ENCODE measurements at places on chromosomes 1 and 21. TPM values are rescaled to one million over a fixed set of nuclear protein-coding genes. Genes with fewer than 3 reads are reported as not detected.

- DNase-seq = no peak
- no peaks in the 10 kb centered on the region for H3K27me3 ChIP-seq
- no peak overlapping the region for H3K27ac ChIP-seq
- no peaks in the 10 kb centered on the region for H3K36me3 ChIP-seq
- H3K4me1 ChIP-seq = peaks cover 4% of the 10 kb centered on the region
Measured at GRCh38 chr1:7407980-7408770, 362.9 kb upstream of the VAMP3 start.

Gene MATN1
- total RNA-seq = 0.47 TPM

DNA sequence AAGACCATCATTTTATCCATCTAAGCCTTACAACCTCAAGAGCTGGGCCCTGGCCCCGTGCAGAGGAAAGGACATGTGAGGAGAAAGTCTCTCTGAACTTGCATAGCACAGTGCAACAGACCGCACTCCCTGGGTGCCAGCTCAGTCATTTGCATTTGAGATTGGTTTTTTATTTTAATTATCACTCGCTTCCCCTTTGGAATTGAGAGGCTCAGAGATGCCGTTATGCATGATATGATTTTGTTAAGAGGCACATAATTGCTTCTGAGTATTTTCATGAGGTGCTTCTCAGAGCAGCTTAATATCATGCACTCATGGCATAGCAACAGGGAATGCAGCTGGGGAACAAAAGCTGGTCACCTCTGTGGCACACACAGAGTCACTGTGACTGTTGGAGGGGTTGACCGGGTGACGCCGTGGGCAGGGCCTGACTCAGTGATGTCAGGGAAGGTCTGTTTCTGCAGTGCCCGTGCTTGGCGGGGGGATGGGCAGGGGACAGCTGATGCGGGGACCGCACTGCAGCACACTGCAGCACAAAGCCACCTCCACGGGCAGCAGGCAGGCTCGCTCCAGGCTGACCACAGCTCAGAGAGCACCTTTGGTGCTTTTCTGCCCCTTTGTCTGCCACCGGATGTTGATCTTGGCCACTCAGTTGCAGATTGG lies 43.2 kb upstream of the VAMP3 start:
- no peak overlapping the region for H3K4me3 ChIP-seq
- H3K27ac ChIP-seq = no peak overlapping the region
- no peaks in the 10 kb centered on the region for H3K4me1 ChIP-seq
- no peaks in the 10 kb centered on the region for H3K36me3 ChIP-seq
- no peak for DNase-seq
- H3K27me3 ChIP-seq = peaks cover 17% of the 10 kb centered on the region

DNA sequence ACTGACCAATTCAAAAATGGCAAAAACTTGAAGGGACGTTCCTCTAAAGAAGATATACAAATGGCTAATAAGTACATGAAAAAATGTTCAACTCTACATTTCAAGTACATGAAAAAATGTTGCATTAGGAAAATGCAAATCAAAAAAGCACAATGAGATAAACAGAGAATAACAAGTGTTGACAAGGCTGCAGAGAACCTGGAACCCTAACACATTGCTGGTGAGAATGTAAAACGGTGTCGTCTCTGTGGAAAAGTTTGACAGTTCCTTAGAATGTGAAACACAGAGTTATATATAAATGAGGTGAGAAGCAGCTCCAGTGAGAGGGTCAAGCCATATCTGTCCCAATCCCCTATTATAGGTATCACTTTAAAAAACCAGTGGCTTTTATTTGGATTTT lies 44.6 kb upstream of the RBM34 start:
- H3K36me3 ChIP-seq = peaks cover 75% of the 10 kb centered on the region
- no peak overlapping the region for H3K27ac ChIP-seq
- no peaks in the 10 kb centered on the region for H3K4me1 ChIP-seq
- no peaks in the 10 kb centered on the region for H3K27me3 ChIP-seq
- no peak for DNase-seq

GRCh38 chr1:169443923-169444322 lies 16.6 kb upstream of the CCDC181 start:
- H3K27me3 ChIP-seq = peaks cover 67% of the 10 kb centered on the region
- no peaks in the 10 kb centered on the region for H3K4me1 ChIP-seq
- H3K36me3 ChIP-seq = no peaks in the 10 kb centered on the region
- H3K4me3 ChIP-seq = no peak overlapping the region
- no peak overlapping the region for H3K27ac ChIP-seq

- H3K4me1 ChIP-seq = peaks cover 19% of the 10 kb centered on the region
- H3K4me3 ChIP-seq = peak overlapping the region; percentile 88
- peak overlapping the region; percentile 97 for H3K27ac ChIP-seq
- peak; percentile 87 for DNase-seq
- peaks cover 9% of the 10 kb centered on the region for H3K36me3 ChIP-seq
- no peaks in the 10 kb centered on the region for H3K27me3 ChIP-seq
Measured at GRCh38 chr1:78005755-78006154, 1.0 kb downstream of the DNAJB4 start.

- peaks cover 22% of the 10 kb centered on the region for H3K4me1 ChIP-seq
- no peak overlapping the region for H3K4me3 ChIP-seq
- H3K36me3 ChIP-seq = peaks cover under 1% of the 10 kb centered on the region
- no peak for DNase-seq
- H3K27ac ChIP-seq = no peak overlapping the region
Measured at GRCh38 chr1:174005032-174005431, 17.1 kb downstream of the RC3H1 start.

DNA sequence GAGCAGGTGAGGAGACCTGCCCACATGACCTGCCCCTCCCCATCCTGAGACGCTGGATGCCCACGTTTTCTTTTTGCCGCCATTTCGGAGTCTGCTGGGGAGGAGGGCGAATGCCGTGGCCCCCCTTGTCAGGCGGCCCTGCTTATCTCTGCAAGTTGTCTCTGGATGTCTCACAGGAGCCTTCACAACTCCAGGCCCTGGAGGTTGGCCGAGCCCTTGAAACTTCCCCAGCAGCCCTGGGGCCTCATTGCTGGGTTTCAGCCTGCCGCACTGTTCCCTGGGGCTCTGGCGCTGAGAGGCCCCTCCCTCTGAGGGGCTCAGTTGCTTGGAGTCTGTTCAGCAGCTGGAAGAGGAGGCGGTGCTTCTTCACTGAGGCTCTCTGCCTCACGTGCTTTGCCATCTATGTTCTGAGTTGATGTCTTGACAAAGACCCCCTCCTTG lies 29.8 kb upstream of the ZBTB21 start:
- peak; percentile 30 for DNase-seq
- peak overlapping the region; percentile 64 for H3K27ac ChIP-seq
- no peaks in the 10 kb centered on the region for H3K36me3 ChIP-seq
- no peaks in the 10 kb centered on the region for H3K27me3 ChIP-seq
- peaks cover 24% of the 10 kb centered on the region for H3K4me1 ChIP-seq

DNA sequence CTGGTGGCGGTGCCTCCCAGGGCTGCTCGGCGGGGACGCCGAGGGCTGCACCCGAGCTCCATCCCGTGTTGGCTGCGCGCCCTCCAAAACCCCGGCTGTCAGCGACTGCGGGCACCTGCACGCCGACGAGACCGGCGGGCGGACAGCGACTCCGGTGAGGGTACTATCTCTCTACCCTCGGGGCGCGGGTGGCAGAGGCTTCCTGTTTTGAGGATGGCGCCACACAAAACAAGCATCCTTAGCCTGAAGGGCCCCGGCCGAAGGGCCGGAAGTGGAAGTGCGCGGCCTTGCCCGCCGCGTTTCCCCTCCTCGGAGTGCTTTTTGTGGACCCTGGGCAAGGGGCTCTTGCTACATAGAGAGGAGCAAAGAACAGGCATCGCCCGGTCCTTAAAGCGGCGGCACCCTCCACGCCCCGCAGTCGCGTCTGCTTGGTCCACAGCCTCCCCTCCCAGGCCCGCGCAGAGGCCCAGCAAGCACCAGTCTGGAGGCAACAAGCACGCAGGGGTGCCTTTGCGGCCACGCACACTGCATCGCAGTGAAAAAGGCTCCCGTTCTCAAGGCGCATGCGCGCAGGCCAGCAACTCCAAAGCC lies 561 bp upstream of the COQ8A start:
- H3K4me3 ChIP-seq = peak overlapping the region; percentile 92
- peaks cover 37% of the 10 kb centered on the region for H3K4me1 ChIP-seq
- H3K27me3 ChIP-seq = no peaks in the 10 kb centered on the region
- no peaks in the 10 kb centered on the region for H3K36me3 ChIP-seq
- H3K27ac ChIP-seq = peak overlapping the region; percentile 93

GRCh38 chr21:40733024-40733397 lies 113.9 kb downstream of the DSCAM start:
- no peaks in the 10 kb centered on the region for H3K27me3 ChIP-seq
- no peak overlapping the region for H3K27ac ChIP-seq
- H3K4me1 ChIP-seq = no peaks in the 10 kb centered on the region
- H3K36me3 ChIP-seq = no peaks in the 10 kb centered on the region

- no peaks in the 10 kb centered on the region for H3K36me3 ChIP-seq
- H3K27me3 ChIP-seq = no peaks in the 10 kb centered on the region
- H3K4me3 ChIP-seq = no peak overlapping the region
- DNase-seq = no peak
- no peak overlapping the region for H3K27ac ChIP-seq
- H3K4me1 ChIP-seq = peaks cover 8% of the 10 kb centered on the region
Measured at GRCh38 chr1:172738389-172738788, 79.5 kb downstream of the FASLG start.

Gene HENMT1
- total RNA-seq = not detected

GRCh38 chr1:78072216-78072615 lies 26.4 kb downstream of the GIPC2 start:
- peaks cover 14% of the 10 kb centered on the region for H3K4me1 ChIP-seq
- no peak overlapping the region for H3K27ac ChIP-seq
- no peaks in the 10 kb centered on the region for H3K36me3 ChIP-seq
- DNase-seq = no peak

Gene MYCL
- total RNA-seq = 1.1 TPM

Gene ZZZ3
- total RNA-seq = 83.9 TPM

Gene DRAM2
- total RNA-seq = 32.1 TPM

Gene CFHR4
- not detected for total RNA-seq

DNA sequence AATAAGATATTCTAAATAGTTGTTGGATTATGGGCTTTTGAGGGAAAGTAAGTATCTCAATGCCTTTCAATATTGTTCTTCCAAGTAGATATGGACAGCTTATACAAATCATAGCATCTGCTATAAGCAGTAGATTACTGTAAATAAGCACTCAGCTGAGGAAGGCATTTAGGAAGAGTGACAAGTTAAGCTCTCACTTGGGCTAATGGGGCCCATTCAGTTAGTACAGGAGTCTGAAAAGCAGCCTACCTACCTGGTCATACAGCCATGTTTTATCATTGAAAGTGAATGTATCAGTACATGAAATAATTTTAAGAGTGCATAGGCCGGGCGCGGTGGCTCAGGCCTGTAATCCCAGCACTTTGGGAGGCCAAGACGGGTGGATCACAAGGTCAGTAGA lies 73.1 kb downstream of the APP start:
- no peak overlapping the region for H3K4me3 ChIP-seq
- no peaks in the 10 kb centered on the region for H3K27me3 ChIP-seq
- H3K27ac ChIP-seq = no peak overlapping the region
- no peak for DNase-seq
- H3K4me1 ChIP-seq = peaks cover 24% of the 10 kb centered on the region
- peaks cover 10% of the 10 kb centered on the region for H3K36me3 ChIP-seq

DNA sequence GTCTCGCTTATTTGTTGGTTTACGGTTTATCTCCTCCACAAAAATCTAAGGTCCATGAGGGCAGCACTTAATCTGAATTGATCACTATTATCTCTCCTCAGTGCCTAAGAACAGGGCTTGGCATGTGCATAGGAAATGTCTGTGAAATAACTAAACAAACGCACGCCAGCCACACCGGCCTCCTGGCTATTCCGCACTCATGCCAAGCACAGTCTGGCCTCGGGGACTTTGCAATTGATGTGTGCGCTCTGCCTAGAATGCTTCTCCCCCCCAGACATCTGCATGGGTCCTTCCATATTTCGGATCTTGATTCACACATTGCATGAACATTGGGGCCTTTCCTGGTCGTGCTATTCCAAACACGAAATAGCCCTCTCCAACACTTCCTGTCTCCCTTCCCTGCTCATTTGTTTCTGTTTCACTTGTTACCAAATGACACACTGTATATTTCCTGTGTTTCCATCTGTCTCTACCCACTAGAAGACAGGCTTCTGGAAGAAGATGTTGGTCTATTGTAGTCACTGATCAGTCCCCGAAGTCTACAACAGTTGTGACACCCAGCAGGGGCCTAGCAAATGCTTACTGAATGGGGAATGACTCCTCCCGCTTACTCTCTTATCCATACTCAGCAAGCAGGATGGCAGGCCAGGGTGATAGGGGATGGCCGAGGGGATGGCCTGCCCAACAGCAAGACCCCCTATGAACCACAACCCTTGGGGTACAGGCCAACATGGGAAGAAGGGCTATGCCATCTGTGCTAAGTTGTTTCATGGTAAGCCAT lies 93.9 kb downstream of the GLIS1 start:
- no peak overlapping the region for H3K4me3 ChIP-seq
- no peaks in the 10 kb centered on the region for H3K4me1 ChIP-seq
- peaks cover 6% of the 10 kb centered on the region for H3K36me3 ChIP-seq
- DNase-seq = no peak
- peaks cover 22% of the 10 kb centered on the region for H3K27me3 ChIP-seq

DNA sequence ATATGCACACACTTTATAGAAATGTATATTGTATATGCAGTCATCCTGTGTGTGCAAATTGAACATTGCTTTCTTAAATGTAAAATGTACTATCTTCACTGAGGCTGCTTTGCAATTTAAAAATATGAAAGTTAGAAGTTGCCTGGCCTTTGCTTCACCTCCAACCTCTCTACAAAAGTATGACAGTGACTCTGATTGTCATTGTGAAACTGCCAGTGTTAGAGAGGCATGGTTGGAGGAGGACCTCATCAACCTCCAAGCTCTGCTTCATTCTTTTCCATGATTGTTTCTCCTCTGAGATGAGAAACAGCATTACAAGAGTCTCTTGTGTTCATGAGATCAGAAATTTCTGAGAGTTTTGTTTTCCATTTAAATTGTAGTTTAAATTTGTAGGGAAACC lies 185.5 kb downstream of the ZC3H11B start:
- no peaks in the 10 kb centered on the region for H3K4me1 ChIP-seq
- H3K4me3 ChIP-seq = no peak overlapping the region
- no peak for DNase-seq
- H3K27me3 ChIP-seq = peaks cover 51% of the 10 kb centered on the region

Gene CFAP74
- not detected for total RNA-seq

- H3K36me3 ChIP-seq = no peaks in the 10 kb centered on the region
- no peak overlapping the region for H3K27ac ChIP-seq
- no peak for DNase-seq
- H3K27me3 ChIP-seq = peaks cover 91% of the 10 kb centered on the region
- H3K4me1 ChIP-seq = no peaks in the 10 kb centered on the region
Measured at GRCh38 chr1:204961765-204962419, 81.1 kb upstream of the CNTN2 start.

Gene NR1I3
- total RNA-seq = not detected

GRCh38 chr1:196567238-196567637 lies 41.0 kb downstream of the KCNT2 start:
- no peak overlapping the region for H3K4me3 ChIP-seq
- no peak for DNase-seq
- no peak overlapping the region for H3K27ac ChIP-seq
- no peaks in the 10 kb centered on the region for H3K4me1 ChIP-seq

DNA sequence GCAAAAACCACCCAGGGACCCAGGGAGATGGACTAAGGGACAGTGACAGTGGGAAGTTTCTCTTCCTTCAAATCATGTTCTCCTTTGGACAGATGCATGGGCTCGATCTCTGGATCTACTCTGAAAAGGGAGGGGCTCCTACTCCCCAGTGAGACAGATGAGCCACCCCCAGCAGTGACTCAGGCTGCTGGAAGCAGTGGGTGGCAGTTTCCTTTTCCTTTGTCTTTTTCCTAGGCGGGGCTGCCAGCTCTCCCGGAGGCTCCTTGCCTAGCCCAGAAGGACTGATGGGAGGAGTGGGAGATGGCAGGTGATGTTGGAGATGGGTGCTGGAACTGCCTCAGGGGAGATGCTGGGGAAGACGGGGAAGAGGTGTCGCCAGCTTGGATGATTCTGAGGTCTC lies 41.0 kb upstream of the IGSF21 start:
- DNase-seq = no peak
- H3K36me3 ChIP-seq = no peaks in the 10 kb centered on the region
- no peak overlapping the region for H3K4me3 ChIP-seq
- H3K27ac ChIP-seq = no peak overlapping the region
